NAMALWA (cell line): ENCODE measurements at places on chromosomes 2 and 18.
A peak's percentile ranks its signal among the peaks of the same experiment; 100 is the strongest.

- no peak for DNase-seq
Observed at GRCh38 chr2:175398848-175399247, 217.3 kb upstream of the ATP5MC3 start.

DNA sequence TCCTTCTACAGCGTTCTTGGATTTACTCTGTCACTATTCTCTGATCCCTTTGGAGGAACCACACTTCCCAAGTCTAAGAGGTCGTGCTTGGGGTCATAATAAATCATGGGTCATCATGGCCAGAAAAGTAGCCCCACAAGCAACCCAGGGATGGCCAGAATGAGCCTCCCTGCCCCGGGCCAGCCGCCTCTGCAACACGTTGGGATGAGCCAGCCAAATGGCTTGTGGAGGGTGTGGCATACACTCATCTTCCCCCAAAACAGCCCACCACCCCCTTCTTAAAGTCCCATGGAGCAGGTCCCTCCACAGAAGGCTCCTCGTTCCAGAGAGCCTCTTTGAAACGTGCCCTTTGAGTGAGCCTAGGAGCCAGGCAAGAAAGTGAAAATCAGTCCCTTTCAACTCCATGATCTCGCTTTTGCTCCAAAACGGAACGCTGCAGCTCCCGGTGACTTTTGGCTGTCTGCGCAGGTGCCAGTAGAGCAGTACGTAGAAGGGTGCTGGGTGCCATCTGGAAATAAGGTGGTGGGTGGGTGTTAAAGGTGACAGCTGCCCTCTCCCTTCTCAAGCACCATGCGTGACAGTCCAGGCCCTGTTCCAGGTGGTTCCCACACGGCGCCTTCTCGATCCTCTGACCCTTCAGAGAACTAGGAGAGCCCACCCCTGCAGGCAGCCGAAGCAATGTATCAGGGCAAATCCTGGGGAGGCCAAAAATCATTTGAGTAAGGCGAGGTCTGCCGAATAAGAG is 48.5 kb upstream of the FOSL2 start:
- DNase-seq: no peak

DNA sequence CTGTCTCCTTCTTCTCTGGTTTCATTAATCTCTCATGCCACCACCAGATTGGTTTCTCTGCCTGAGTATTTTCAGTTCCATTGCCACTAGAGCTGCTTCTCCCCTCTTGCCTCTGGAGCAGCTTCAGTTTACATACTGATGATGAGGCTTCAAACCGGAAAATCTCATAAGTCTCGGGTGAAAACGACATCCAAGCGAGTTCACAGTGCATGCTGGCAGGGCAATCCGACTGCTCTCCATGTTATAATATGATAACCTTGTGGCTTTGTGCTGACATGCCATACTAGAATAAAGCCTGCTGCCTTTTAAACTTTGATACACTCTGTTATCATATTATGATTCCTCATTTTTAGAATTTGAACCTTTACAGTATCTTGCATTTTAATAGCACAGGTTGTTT is 153.5 kb downstream of the PRPF40A start:
- DNase-seq: no peak

- DNase-seq: no peak
Observed at GRCh38 chr18:404061-404636, 96.4 kb downstream of the COLEC12 start.

DNA sequence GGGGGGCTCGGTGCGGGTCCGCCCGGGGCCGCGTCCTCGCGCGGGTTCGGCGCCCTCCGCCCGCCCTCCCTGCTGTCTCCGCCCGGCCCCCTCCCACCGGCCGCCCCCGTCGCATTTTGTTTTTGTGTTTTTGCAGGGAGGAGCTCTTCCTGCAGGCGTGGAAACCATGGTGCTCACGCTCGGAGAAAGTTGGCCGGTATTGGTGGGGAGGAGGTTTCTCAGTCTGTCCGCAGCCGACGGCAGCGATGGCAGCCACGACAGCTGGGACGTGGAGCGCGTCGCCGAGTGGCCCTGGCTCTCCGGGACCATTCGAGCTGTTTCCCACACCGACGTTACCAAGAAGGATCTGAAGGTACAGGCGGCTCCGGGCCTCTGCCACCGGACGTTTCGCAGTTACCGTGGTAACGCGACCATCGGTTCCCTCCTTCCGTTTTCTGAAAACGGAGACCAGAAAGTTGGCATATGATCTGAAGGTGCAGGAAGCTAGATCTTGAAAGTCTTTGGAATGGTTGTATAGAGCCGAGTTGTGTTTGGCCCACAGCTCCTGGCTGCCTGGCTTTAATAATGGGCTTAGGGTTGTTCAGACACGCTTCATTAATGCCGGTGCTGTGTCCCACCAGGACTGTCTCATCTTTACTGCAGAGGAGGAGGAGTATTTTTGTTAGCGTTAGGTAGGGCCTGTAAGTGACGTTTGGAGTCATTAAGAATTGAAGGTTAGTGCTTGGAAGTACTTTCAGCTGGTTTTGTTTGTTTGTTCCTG is 891 bp downstream of the KDM3A start:
- DNase-seq: peak; percentile 79

DNA sequence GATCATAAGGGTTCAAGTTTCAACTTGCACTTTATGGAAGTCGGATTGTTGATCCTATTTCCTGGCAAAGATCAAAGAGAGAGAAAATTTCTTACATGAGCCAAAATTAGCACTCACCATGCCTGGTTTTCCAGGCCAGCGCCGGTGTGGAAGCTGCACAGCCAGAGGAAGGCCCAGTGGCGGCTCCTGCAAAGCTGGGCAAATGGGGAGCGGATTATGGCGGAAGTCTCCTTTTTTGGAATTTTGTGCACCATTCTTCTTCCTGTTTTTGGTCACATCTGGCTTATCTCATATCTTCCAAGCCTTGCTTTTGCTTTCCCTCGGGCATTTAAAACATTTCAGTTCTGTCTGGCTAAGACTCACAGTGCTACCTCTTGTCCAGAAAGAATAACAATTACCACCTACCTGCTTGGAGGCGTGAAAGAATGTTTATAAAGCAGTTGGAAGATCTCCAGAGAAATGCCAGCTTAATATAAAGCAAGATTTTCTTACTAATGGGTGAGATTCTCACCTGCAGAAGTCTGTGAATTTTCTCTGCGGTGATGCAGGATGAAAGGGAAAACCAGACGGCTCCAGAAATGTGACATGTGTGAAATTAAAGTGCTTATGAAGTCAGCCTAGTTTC is 94.3 kb downstream of the ASAP2 start:
- no peak for DNase-seq

- DNase-seq: no peak
Observed at GRCh38 chr2:29079887-29080286, 5.6 kb upstream of the PCARE start.

GRCh38 chr18:79890674-79891073 is 60.8 kb downstream of the SLC66A2 start:
- DNase-seq: no peak

- no peak for DNase-seq
Observed at GRCh38 chr2:86445436-86445835, 4.3 kb downstream of the KDM3A start.

GRCh38 chr2:20213651-20214565 is 11.0 kb downstream of the SDC1 start:
- DNase-seq: no peak

GRCh38 chr2:117691595-117691994 is 122.9 kb upstream of the DDX18 start:
- DNase-seq: no peak

GRCh38 chr18:38487521-38487920 is 921.9 kb upstream of the CELF4 start:
- no peak for DNase-seq

- DNase-seq: no peak
Observed at GRCh38 chr2:154603682-154604081, 94.8 kb upstream of the KCNJ3 start.

DNA sequence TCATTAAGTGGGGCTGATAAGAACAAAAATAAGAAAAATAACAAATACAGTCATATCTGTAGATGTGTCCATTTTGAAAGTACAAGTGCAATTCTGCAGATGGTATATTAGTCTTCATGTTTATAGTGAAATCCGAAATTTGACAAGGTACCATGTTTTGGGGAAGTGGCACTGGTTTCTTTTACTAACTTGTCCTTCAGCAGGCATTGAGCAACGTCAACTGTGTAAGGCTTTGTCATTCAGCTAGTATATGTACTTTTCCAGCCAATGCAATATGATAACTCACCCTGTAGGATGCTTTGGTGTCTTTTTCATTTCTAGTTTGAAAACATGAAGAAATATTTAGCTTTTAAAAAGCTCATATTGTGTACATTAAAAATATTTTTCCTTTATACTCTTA is 139.9 kb downstream of the MCFD2 start:
- no peak for DNase-seq

DNA sequence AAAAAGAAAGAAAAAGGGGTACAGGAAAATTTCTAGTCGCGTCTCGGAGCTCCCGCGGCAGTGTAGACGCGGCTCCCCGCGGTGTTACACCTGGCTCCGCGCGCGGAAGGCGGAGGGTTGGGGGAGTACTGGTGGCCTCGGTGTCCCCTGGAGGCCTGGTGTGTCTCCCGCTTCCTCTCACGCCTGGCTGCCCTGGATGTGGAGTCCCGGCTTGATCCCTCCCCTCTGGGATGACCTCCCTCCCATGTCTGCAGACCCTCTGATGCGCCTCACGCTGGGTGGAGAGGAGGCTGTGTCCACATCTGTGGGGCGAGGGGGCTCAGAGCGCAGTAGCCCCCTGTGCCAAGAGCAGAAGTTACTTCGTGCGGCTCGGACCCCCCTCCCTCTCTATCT is 1.2 kb downstream of the KIF5C start:
- DNase-seq: no peak

- no peak for DNase-seq
Observed at GRCh38 chr2:125092276-125093009, 1067.4 kb downstream of the CNTNAP5 start.

DNA sequence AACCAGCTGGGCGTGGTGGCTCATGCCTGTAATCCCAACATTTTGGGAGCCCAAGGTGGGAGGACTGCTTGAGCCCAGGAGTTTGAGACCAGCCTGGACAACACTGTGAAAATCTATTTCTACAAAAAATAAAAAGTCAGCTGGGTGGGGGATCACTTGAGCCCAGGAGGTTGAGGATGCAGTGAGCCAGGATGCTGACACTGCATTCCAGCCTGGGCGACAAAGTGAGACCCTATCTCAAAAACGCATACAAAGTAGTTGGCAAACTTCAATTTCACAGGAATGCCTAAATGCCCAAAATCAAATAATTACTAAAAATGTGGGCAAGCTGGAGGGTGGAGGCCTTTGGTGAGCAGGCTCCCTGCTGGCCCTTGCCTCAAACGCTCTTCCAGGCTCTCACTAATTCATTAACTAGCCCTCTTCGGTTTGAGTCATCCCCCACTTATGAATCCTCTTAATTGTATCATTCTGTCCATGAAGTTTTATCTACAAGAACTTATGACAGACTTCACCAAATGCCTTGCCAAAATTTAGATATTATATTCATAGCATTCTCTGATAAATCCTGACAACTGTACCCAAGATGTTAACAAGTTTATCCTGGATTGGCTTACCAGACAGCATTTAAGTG is 68.7 kb upstream of the ZFP36L2 start:
- no peak for DNase-seq
